Pons (tissue), 1 donor: ENCODE measurements at places on chromosomes 5 and 9.
A peak's percentile ranks its signal among the peaks of the same experiment; 100 is the strongest.

DNA sequence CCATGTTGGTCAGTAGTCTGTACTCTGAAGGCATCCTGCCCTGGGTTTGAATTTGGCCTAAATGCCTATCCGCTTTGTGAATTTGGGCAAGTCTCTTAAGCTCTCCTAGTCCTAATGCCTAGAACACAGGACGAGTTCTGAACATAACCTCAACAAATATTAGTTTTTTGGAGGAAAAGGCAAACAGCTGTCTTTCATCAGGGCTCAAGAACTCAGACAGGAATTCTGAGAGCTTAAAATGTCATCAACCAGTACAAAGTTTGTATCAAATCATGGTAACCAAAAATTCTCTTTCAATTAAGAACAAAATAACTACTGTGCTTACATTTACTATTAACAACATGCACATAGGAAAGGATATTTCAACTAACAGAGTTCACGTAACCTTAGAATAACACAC, 182.5 kb upstream of the PPP1R2B start:
- DNase-seq: no peak

DNA sequence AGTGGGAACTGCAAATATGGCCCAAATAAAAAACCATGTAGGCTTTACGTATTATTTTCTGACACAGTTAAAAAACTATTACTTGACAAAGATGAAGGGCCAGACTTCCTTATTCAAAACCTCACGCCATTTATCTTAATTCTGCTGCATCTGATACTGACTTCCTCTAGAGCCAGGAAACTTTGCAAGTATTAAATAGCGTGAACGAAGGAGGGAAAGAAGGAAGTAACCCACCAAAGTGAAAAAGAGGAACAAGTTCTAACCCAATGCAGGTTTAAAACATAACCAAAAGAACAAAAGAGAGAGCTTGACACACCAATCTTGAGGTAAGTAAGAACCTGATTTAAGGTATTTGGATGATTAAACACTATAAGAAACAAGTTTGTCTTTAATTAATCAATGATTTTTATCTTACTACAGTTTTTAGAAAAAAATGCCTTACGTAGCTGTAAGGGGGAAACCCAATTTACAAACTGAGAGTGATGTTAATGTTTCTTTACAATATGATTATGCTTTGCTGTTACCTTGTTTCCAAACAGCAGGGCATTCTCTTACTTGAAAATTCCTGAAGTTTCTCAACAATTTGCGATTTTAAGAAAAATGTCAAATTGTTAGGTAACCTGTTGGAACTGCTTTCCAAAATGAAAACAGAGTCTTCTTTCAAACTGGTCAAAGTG, at the start of gene GAPT:
Gene GAPT, plus strand, starts transcription at position 220 of the 677 bp plus-strand sequence. CDS start 3,102 bp downstream, outside the sequence.
- DNase-seq: peak; percentile 74

DNA sequence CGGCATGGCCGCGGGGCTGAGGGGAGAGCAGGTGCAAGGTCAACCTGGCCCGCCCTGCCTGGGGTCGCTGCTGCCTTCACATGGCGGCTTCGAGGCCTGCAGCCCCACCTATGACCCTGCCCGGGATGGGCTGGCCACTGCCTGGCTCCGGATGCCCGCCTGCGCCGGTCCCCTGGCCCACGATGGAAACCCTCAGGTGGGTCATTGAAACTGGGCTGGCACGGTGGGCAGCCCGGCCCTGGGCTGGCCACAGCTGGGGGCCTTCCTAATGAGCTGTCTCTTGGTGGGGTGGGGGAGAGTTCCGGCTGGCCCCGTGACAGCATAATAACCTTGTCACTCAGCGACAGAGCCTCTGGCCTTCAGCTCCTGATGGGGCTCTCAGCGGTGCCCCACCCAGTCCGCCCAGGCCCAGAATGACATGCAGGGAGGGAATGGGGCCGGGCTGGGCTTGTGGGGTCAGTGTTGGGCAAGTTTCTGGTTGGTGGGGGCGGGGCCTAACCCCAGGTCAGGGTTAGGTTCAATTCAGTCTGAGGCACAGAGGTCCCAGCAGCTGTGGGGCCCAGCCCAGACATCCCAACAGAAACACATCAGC, at the start of gene CCDC187:
Gene CCDC187, minus strand, starts transcription at position 270 of the 592 bp plus-strand sequence. Its CDS starts 264 bp downstream, at position 6.
- no peak for DNase-seq

DNA sequence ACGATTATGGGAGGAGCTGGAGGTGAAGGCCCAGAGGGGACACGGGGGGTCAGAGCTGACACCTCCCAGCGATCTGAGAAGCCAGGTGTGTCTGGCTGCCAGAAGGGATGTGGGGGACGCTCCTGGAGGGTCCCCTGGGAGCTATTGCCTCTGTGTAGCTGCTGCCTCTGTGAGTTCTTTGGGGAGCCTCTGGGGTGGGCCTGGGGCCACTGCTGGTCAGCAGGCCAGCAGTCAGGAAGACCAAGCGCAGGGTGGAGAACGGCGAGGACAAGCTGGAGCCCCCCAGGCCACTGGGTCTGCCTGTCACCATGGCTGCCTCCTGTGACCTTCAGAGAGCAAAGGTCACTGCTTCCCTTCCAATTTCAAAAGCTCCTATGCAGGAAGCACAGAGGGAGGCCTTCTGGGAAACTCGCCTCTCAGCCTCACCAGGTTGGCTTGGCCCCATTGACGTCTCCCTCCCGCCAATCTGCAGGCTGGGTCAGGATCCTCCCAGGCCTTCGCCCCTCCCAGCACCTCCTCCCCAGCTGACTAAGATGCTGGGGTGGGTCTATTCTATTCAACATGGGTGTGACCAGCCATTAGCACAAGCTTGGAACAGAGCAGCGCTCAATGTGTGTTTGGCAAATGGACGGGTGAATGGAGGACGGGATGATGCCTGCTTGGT, 126.4 kb downstream of the GAPVD1 start:
- no peak for DNase-seq

- no peak for DNase-seq
These were observed 155.1 kb downstream of the BNC2 start for GRCh38 chr9:16715404-16715803.

DNA sequence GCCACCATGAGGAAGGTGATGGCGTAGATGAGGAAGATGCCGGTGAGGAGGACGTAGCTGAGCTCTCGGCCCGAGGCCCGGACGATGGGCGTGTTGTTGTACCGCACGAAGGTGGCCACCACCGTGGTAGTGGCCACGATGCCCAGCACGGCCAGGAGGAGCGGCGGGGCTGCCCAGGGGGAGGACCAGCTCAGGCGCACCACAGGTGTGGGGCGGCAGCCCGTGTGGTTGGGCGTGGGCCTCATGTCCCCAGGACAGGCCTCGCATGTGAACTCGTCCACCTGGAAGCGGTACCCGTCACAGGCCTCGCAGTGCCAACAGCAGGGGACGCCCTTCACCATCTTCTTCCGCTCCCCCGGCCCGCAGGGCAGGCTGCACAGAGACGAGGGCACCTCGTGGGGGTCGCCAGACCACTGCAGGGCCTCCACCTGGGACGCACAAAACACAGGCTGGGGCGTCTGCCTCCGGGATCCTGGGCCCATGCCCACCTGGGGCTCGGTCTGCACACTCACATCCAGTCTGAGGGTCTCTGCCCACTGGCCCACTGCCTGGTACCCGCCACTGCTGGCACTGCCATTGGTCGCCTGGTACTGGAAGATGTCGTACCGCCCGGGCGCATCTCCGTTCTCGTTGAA, 8.7 kb downstream of the GRM6 start:
- no peak for DNase-seq

DNA sequence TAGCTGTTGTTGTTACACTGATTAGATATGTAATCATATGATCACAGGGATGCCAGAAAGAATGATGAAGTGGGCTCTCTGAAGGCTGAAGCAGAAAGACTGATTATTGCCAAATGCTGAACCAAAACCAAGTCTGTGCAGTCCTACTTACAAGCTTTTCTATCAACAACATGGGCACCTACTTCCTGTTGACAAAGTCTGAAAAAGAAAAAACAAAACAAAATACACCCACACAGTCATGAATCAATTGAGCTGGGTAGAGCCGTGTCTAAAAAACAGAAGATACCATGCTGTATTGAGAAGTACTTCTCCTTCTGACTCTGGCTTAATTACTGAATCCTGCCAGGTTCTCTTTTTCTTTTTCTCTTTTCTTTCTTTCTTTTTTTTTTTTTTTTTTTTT, 363.4 kb downstream of the RAB3C start:
- no peak for DNase-seq

DNA sequence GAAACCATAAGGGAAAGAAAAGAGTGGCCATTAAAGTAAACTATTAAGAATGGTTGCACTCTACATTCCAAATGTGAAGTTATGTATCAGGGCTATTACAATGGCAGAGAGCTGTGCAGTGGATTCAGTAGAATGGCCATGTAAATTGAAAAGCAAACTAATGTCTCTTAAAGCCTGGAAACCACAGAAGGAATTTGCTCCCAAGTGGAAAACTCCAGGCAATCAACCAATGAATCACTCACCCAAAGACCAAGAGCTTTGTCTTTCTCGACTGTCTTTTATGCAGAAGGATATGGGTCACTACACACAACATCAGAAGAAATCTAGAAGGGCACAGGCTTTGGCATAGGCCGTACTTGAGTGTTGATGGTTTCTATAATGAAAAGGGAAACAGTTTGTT, 114.9 kb downstream of the TLE1 start:
- DNase-seq: no peak

GRCh38 chr5:59767681-59768151, 125.8 kb downstream of the PDE4D start:
- no peak for DNase-seq

DNA sequence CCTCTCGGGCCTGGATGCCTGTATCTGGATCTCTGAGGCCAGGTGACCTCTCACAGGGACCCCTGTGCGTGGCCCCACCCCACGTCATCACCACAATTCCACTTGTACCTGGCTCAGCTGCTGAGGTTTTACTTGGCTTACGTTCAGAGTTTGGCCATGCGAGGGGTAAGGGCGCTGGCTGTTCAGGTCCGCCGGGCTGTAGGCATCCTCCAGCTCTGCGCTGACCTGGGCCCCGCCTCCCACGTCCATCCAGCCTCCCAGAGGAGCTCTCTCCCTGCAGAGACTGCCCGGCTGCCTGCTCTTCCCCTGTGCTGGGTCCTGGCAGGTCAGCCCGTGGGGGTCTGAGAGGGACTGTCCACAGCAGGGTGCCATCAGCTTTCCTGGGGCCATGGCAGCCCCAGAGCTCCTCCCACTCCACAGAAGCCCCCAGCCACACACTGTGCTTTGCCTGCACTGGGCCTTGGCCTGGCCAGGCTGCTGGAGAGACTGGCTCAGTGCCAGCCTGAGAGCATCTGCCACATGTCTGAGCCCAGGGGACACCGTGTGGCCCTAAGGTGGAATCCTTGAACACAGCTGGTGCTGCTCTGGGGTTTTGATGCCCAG, 43.6 kb downstream of the SLC6A3 start:
- peak; percentile 3 for DNase-seq
